ENCODE measurements at places on chromosomes 16 and 17.

- no peak for DNase-seq
These were observed 55.0 kb downstream of the SNTB2 start for GRCh38 chr16:69241926-69242325.

GRCh38 chr17:21129023-21129681, 2.4 kb downstream of the DHRS7B start:
- DNase-seq, result no peak

GRCh38 chr17:42680331-42680808, 1.3 kb downstream of the CCR10 start:
- no peak for DNase-seq

- no peak for DNase-seq
These were observed 332.7 kb upstream of the HSBP1 start for GRCh38 chr16:83475108-83475507.

DNA sequence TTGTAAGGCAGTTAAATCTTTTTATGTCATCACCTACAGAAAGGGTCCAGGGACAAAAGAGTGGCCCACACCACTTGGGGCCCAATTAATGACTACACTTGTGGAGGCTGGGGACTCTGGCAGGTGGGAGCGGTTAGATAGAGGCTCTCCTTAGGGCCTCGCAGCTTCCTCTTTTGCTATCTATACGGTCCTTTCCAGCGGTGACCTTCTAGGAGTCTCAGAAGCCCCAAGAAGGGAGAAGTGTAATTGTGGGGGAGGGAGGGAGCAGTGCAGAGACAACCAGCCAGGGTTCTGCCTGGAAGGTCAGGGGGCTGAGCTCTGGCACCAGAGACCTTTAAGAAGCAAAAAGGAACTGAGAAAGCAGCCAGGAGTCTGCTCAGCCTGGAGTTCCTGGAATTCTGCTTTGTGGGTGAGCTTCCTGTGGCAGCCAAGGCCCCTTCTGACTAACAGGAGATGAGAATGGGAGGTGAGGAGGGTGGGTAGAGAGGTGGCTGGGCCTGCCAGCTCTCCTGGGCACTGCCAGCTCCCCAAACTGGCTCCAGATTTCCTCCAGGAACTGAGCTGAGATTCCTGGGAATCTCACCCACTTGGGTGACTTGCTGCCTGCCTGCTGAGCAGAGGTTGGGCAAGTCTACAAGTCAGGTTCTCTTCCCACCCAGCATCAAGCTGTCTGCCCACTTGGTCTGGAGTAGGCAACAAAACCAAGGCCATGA, 16.3 kb upstream of the MAP3K14 start:
- no peak for DNase-seq

DNA sequence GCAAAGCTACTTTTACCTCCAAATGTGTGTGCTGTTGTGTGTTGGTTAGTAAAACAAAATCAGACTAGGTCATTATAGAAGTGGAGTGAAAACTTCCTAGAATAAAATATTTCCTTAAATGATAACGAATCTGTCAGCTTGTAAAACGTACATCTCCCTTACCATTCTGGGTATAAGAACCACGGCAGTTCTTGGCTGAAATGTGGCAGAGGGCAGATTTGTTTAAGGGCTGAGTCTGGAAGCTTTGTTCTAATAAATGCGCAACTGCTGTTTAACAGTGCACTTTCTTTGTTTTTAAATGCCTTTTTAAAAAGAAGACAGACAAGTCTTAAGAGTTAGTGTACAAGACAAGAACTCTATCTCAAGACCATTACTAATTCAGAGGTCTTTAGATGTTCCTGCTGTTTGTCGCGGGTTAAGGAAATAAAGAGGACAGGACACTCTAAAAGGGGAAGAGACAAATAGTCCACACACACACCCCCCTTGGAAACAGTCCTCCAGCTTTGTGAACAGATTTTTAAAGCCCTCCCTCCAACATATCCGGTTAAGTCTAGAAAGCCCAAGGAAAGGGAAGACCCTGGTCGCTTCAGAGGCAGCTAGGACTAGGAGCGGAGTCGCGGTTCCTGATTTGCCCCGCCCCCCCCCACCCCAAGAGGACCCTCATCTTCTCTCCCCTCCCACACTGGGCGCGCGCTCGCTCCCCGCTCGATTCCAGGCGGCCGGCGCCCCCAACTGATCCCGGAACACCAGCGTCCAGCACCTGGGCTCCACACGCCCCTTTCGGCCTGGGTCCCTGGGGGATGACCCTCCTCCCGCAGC, 658 bp downstream of the SYNRG start:
- DNase-seq, result no peak

- peak; percentile 33 for DNase-seq
These were observed 13.0 kb downstream of the PAM16 start for GRCh38 chr16:4338125-4338582.

DNA sequence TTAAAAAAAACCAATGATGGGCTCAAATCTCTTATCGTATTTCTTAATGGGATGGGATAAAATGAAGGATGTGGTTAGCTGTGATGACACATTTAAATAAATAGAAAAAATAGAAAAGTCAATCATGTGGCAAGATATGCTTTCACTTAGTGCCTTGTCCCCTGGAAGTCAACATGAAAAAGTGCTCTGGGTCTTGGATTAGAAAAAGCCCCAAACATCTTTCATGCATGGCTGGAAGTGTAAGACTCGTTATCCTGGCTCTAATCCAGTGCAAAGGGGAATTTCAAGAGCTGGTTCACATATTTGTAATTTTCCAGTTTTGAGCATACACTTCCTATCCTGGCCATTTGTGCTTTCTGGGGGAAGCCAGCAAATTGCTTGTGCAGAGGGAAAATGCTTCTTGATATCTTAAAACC, 160.9 kb downstream of the MAP2K6 start:
- DNase-seq, result no peak

DNA sequence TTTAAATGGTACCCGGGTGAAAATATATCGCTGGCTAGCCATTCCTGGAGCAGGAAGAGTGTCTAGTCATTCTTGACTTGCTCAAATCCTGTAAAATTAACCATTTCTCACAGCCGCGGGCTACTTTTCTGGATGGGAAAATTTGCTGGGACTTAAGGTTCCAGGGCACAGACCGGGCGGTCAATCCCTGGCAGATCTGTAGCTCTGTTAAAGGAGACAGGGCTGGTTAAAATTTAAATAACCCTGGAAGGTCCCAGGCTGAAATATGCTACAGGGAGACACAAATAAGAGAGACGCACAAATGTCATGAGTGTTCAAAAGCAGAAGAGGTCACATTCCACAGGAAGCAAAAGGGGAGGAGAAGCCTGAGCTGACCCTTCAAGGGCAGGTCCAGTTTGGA, 229.6 kb upstream of the HSBP1 start:
- no peak for DNase-seq

DNA sequence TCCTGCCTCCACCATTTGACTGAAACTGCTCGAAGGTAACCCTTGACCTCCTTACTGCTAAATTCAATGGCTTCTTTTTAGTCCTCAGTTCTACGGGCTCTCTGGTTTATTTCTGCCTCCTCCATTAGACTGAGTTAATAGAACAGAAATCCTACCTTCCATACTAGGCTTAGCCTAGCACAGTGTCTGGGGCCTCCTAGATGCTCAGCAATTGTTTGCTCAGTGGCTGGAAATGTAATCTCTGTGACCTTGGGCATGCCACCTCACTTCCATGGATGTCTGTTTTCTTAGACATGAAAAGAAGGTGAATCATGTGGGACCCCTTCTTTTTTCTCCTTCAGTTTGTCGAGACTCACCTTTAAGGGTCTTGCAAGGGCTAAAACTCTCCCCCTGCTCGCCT, 19.7 kb downstream of the NXPH3 start:
- DNase-seq, result no peak

DNA sequence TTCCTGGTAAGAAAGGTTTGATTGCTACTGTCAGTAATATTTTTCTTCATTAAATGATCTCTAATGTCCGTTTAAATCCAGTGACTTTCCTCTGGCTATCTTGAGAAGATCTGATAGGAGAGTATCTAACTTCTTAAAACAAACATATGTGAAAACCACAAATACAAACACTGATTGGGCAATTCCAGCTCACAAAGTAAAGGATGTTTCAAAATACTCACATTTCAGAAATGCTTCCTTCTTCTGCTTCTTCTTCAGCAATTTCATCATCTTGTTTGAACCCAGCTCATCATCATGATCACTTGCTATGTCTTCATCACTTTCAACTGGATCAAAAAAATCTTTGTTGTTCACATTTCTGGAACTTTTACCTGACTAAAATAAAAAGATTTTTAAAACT, 64.3 kb upstream of the RBL2 start:
- no peak for DNase-seq

Measured in pancreas (tissue), 10 donors.